Natural killer cell (primary cell): ENCODE measurements at places on chromosomes 12 and 14. TPM values are rescaled to one million over a fixed set of nuclear protein-coding genes. Genes with fewer than 3 reads are reported as not detected.
A peak's percentile ranks its signal among the peaks of the same experiment; 100 is the strongest.

GRCh38 chr14:45679853-45680252, 426.9 kb upstream of the MIS18BP1 start:
- no peak for DNase-seq

- no peak for DNase-seq
These were observed 80.0 kb downstream of the ST8SIA1 start for GRCh38 chr12:22254478-22254877.

- DNase-seq: no peak
These were observed 708.8 kb downstream of the RERGL start for GRCh38 chr12:17381211-17381610.

- no peak for DNase-seq
These were observed 222.5 kb upstream of the DDHD1 start for GRCh38 chr14:53375599-53375998.

DNA sequence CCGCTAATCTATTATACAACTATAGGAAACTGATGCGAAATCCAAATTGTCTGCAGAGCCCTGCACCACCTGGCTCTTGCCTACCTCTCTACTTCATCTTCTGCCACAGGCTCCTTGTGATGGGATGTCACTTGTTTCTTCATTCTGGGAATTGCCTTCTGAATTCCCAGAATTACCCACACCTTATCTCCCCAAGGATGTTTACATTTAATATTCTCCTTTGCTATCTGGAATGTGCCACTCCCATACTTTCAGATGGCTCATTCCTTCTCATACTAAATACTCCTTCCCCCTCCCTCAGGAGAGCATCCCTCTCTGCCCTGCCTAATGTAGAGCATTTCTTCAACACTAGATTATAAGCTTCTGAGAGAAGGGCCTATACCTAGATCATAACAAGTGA, 573.1 kb downstream of the GALC start:
- no peak for DNase-seq

DNA sequence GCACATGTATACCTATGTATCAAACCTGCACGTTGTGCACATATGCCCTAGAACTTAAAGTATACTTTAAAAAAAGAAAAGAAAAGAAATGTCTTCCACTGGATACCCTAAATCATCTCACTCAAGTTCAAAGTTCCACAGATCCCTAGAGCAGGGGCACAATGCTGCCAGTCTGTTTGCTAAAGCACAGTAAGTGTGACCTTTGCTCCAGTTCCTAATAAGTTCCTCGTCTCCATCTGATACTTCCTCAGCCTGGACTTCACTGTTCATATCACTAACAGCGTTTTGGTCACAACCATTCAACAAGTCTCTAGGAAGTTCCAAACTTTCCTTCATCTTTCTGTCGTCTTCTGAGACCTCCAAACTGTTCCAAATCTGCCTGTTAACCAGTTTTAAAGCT, 118.3 kb downstream of the BMP4 start:
- DNase-seq: no peak

DNA sequence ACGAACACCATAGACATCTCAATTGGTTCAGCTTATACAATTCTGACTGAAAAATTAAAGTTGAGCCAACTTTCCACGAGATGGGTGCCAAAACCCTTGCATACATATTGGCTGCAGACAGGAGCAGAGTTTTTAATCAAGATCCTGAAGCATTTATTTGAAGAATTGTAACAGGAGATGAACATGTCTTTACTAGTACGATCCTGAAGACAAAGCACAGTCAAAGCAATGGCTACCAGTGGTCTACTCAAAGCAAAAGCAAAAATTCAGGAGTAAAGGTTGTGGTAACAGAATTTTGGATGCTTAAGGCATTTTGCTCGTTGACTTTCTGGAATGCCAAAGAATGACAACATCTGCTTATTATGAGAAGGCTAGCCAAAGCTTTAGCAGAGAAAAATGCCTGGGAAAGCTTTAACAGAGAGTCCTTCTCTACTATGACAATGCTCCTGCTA, 20.7 kb downstream of the ZDHHC17 start:
- no peak for DNase-seq

GRCh38 chr14:59086241-59086882, 102.1 kb upstream of the DAAM1 start:
- DNase-seq: no peak

GRCh38 chr12:10967409-10967808, 19.3 kb downstream of the TAS2R50 start:
- DNase-seq: no peak

DNA sequence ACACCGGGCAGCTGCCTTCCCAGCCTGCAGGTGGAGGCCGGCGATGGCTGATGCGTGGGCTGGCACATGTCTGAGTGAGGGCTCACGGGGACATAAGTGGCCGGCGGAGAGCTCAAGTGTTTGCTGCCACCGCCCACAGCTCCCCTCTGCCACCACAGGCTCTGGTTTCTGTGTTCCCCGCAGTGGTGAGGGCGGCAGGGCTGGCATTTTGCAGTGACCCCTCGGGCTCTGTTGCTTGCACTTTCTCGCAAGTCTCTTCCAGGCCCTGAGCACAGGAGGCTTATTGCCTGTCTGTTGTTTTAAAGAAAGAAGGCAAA, 271.0 kb upstream of the RTL1 start:
- no peak for DNase-seq

- DNase-seq: no peak
These were observed 28.1 kb upstream of the WNK1 start for GRCh38 chr12:724194-724855.

GRCh38 chr12:57744194-57744776, 554 bp upstream of the TSPAN31 start:
- DNase-seq: peak; percentile 82

DNA sequence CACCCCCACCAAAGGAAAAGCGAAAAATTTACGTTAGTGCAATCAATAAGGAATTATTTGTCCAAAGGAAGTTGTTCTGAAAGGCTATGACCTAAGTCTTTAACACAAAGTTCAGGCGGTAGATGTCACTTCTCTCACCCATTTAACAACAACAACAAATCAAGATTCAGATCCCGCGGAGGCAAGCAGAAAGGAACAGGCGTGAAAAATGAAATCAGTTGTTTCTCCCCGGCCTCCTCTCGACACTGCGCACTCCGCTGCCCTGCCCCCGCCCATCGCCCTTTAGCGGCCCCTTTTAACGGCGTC, 1.4 kb downstream of the DENND5B start:
- no peak for DNase-seq

DNA sequence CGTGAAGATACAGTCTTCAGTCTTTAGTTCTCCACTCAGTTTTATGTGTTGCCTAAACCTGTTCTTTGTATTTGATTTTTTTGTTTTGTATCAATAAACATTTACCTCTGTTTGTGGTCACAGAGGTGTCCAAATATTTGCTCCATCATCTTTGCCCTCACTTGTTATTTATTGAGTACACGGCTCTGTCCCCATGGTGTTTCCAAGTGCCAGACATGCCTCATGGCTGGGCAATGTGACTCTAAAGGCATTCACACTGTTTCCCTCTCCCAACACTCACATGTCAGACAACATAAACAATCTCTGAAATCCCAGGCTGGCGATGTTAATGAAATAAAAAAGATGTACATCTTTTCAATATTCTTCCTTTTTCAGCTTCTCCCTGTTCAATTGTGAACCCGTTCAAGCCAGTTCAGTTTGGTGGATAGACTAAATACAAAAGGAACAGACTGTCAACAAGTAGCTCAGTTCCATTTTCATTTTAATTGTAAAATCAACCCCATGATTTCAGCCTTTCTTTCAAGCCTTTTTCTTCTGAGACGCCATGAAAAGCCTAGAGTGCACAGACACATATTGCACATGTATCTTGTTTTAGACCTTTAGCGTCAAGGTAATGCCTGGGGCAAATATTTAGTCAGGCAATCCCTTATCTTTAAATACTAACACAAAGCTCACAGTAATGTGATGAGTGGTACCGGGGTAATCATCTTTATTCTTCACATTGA, 680.7 kb downstream of the GALC start:
- no peak for DNase-seq

GRCh38 chr14:39318574-39318973, 84.9 kb downstream of the MIA2 start:
- DNase-seq: no peak

DNA sequence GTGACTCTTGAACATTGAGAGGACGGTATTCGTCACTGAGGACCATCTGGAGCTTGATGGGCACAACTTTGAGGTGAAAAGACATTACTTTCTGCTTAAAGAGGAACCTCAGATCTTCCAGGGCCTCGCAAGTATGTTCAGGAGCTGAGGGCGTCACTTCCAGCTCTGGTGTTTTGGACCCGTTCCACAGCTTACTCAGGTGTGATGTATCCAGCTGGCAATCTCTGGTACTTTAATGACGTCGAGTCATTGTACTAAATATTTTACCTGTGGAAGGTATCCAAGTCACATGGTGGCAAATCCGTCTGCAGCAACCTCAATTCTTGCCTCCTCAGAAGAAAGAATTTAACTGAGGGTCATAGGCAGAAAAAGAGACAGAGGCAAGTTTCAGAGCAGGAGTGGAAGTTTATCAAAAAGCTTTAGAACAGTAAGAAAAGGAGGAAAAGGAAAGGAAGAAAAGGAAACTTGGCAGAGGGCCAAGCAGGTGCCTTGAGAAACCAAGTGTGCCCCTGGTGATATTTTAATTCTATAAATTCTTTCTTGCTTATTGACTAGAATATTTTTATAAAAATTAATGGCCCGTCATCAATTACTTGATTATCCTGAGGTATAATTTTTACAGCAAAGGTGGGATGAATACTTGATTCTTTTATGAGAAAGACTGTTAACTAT, 250.6 kb downstream of the AEBP2 start:
- DNase-seq: no peak

DNA sequence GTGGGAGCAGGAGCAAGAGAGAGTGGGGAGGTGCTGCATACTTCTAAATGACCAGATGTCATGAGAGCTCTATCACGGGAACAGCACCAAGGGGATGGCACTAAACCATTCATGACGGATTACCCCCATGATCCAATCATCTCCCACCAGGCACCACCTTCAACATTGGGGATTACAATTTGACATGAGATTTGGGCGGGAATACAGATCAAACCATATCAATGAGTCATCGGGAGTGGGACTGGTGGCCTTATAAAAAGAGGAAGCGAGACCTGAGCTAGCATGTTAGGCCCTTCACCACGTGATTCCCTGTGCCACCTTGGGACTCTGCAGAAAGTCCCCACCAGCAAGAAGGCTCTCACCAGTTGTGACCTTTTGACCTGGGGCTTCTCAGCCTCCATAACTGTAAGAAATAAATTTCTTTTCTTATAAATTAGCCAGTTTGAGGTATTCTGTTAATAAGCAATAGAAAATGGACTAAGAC, 28.7 kb downstream of the COX8C start:
- DNase-seq: no peak

RAB5B gene
- total RNA-seq: 80.0 TPM

STAT6 gene
- total RNA-seq: 319 TPM

CBLN3 gene
- total RNA-seq: 0.75 TPM

INHBC gene
- 0.31 TPM for total RNA-seq

NKX2-8 gene
- not detected for total RNA-seq

CEP170B gene
- 0.24 TPM for total RNA-seq

BEST3 gene
- not detected for total RNA-seq

KLRC3 gene
- 69.1 TPM for total RNA-seq

CLEC4A gene
- total RNA-seq: 6.9 TPM

PXMP2 gene
- total RNA-seq: 6.2 TPM

CAPZA3 gene
- not detected for total RNA-seq
